ENCODE measurements at places on chromosomes 2 and 18.
A peak's percentile ranks its signal among the peaks of the same experiment; 100 is the strongest.

- no peak for DNase-seq
Measured at GRCh38 chr18:79580498-79581171, 99.0 kb upstream of the CTDP1 start.

- DNase-seq, result no peak
Measured at GRCh38 chr2:83079007-83079406, 1380.1 kb downstream of the SUCLG1 start.

- DNase-seq, result no peak
Measured at GRCh38 chr2:62202729-62203128, 6.8 kb downstream of the B3GNT2 start.

- no peak for DNase-seq
Measured at GRCh38 chr2:130387804-130388203, 31.9 kb downstream of the PTPN18 start.

DNA sequence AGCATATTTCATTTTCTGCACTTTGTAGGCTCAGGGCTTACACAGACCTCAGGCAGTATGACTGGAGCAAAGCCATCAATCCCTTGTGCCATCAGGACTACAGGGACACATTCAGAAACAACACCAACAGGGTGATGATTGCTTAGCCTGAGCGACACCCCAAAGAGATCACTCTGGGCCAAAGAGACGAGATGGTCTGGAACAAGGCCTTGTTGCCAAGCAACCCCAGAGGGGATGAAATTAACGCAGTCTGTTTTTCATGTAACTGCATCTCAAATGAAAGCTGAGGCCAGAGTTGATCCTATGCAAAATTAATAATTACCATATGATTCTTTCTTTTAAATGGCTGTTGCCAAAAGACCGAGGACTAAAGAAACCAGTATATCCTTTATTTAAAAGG, 20.2 kb upstream of the B3GNT2 start:
- DNase-seq, result no peak

- DNase-seq, result no peak
Measured at GRCh38 chr2:181363164-181363563, 94.0 kb upstream of the ITGA4 start.

DNA sequence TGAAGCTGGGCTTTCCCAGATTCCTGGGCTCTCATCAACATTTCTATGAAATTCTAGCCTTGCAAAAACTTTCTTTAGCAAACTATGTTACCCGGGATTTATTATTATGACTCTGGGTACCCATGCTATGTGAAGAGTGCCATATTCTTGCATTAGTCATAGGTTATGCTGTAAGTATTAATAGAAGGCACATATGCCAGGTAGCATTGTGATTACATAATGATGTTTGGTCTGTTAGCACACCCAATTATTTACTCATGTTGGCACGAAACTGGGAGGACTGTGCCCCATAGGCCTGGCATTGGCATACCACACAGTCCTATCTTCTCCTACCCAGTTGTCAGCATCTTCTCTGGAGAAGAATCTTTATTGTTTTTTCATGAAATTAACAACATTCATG, 171.0 kb downstream of the SLC4A3 start:
- DNase-seq, result no peak

GRCh38 chr18:2171840-2172625, 399.3 kb downstream of the METTL4 start:
- DNase-seq, result peak; percentile 73

DNA sequence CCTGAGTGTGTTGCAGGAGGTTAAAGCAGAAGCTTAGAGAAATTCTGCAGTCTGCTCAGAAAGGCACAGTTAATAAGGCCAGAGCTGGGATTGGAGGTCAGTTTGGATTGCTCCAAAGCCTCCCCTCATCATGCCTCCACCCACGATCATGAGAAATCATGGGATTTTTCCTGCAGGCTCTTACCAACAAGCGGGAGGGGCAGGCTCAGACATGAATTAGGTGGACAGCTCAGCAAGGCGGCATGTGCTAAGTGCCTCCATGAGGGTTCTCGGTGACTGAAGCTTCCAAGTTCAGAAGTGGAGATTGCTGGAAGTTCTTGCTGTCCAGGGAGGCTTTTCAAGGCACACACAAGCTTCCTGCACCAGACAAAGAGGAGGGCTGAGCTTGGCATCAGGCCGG, 163.8 kb downstream of the SETBP1 start:
- no peak for DNase-seq

DNA sequence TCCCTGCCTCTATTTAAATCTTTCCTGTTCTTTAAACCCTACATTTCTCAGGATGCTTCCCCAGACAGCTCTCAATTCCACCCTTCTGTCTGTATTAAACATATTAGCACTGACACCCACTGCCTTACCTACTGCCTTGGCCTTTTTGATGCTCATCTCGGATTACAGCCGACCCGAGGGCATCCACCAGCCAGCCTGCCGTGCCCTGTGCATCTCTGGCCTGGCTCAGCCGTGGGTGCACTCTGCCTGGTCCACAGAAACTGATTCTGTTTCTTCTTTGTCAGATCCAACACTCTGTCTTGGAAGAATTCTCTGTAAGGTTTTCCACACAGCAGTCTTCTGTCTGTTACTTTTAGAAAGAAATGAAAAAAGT, 27.2 kb downstream of the TANC1 start:
- DNase-seq, result no peak

GRCh38 chr2:157264099-157264498, 6.6 kb downstream of the GALNT5 start:
- DNase-seq, result no peak

Data from HT-29 (cell line).